Transverse colon (tissue), 4 donors: ENCODE measurements at places on chromosomes 5 and 9. TPM values are rescaled to one million over a fixed set of nuclear protein-coding genes. Genes with fewer than 3 reads are reported as not detected.

COL15A1 gene
- 15.3 TPM for total RNA-seq

DRD1 gene
- not detected for total RNA-seq

ZNF354C gene
- total RNA-seq, result 0.75 TPM

SLC34A3 gene
- total RNA-seq, result not detected

TXNDC8 gene
- not detected for total RNA-seq

POU5F2 gene
- 4.1 TPM for total RNA-seq

GRXCR2 gene
- total RNA-seq, result not detected

RASEF gene
- total RNA-seq, result 136 TPM

FAT2 gene
- total RNA-seq, result not detected

CMYA5 gene
- total RNA-seq, result 3.0 TPM

TEX48 gene
- total RNA-seq, result not detected

AMBP gene
- total RNA-seq, result 0.96 TPM

FOXD4L3 gene
- total RNA-seq, result not detected

FOXD4L4 gene
- 0.41 TPM for total RNA-seq

SHISAL2B gene
- total RNA-seq, result not detected

GLDC gene
- 2.4 TPM for total RNA-seq

OCLN gene
- total RNA-seq, result 112 TPM

TPM2 gene
- 690 TPM for total RNA-seq

EDIL3 gene
- 34.1 TPM for total RNA-seq

PCDHGA5 gene
- total RNA-seq, result 4.1 TPM

CER1 gene
- not detected for total RNA-seq

RIOK2 gene
- total RNA-seq, result 19.3 TPM

TGFBI gene
- total RNA-seq, result 33.3 TPM

NTRK2 gene
- total RNA-seq, result 2.2 TPM

FAM169A gene
- 14.6 TPM for total RNA-seq

IFNA21 gene
- total RNA-seq, result not detected
